ENCODE measurements at places on chromosomes 6 and 20.

- DNase-seq, result peak; percentile 20
Measured at GRCh38 chr20:52190437-52191131, 995 bp downstream of the ZFP64 start.

GRCh38 chr6:39389484-39389767, 66.9 kb upstream of the KCNK16 start:
- DNase-seq, result peak; percentile 20

- peak; percentile 21 for DNase-seq
Measured at GRCh38 chr6:113591896-113592827, 265.0 kb upstream of the MARCKS start.

DNA sequence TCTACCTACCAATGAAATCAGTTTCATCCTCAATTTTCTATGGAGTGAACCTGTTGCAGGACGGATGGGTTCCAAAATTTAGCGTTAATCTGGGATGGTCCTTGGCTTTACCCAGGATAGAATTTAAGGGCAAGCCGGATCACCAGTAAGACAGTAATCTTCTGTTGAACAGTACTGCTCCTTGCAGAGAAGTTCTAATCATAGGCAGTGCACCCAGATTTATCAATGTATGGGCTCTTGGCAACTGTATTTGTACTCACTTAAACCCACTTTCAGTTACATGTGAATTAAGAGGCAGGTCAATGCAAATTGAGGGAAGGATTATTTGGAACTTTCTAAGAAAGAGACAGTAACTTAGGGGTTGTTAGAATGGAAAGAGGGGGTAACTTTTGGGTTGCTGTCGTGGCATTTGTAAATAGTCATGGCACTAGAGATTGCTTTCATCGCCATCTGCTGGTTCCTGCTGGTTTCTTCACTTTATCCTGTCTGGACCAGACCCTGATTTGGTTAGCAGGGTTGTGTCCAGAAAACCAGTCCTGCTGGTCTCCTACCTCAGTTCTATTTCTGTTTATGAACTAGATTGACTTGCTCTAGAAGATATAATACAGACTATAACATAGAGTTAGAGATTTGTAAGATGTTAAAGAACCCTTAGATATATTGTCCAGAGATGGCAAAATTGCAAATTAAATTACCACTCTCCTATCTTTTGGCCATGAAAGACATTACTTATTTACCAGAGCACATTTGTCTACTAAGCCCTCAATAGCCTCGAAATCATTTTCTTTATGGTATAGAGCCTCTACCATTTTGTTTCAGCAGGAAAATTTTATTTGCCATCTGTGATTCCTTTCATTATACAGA, 646.3 kb downstream of the UTRN start:
- DNase-seq, result peak; percentile 44

All from fibroblast of skin of back (primary cell).